ENCODE measurements at places on chromosomes 12 and 14.

DNA sequence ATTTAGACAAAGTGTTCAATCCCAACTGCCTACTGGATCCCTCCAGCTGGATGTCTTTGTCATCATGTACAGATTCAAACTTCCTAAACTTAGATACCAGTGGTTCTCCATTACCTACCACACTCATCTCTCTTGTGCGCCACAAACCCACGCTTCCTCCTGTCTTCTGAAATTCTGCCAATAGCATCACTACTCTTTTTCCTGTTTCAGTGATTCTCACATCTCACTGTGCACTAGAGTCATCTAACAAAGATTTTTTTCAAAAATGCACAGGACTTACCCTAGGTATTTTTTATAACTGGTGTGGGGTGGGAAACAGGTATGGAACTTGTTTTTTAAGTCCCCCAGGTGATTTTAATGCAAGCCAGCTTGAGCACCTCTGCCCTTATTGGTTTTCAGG lies 5.9 kb downstream of the PSMB5 start:
- DNase-seq: no peak

GRCh38 chr12:48532601-48533000 lies 7.2 kb downstream of the OR8S1 start:
- no peak for DNase-seq

DNA sequence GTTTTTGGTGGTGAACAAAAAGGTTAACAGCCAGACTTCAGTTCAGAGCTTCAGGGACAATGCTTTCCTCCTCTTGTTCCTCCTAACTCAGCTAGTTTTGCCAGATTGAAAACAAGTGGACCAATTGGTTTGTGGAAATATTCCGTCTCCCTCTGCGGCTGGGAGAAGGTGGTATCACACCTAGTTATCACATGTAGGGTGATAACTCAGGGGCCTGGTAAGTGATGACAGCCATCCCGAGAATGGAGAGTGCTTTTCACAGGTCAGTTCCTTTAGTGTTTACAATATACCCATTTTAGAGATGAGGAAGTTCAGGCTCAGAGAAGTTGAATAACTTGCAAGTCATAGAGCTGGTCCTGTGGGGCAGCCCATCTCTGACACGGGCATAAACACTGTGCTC lies 60.7 kb upstream of the DICER1 start:
- no peak for DNase-seq

GRCh38 chr12:50248411-50248810 lies 34.9 kb downstream of the LIMA1 start:
- no peak for DNase-seq

DNA sequence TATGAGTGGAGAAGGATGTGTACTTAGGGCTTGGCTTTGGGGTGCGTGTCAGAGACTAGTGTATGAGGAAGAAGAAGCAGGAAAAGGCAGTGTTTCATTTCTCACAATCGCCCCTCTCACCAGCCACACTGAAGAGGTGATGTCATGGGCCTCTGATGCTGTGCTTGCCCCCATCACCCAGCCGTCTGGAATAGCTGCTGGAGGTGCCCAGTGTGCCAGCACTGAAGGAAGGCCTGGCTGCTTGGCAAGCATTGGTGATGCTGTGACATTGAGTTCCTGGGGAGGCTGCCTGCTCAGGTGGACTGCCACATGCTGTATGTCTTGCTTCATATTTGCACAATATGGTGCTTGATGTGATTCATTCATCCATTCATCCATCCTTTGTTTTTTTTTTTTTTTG lies 56.2 kb downstream of the CRADD start:
- DNase-seq: no peak

DNA sequence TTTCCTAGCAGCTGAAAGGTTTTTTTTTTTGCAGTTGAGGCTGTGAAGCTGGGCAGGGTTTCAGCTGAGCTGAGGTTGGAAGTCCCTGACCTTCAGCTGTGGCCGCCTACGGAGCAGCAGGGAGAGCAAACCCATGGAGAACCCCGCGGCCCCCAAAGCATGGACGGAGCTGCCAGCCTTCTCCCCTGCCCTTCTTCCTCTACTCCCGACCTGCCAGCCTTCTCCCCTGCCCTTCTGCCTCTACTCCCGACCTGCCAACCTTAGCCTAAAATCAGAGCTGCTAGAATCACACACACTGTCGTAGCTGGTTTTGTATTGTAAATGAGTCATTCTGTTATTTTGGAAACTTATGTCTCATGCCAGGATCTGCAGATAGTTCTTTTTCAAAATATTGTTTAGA lies 74.6 kb downstream of the PPP2R5C start:
- DNase-seq: peak; percentile 74

DNA sequence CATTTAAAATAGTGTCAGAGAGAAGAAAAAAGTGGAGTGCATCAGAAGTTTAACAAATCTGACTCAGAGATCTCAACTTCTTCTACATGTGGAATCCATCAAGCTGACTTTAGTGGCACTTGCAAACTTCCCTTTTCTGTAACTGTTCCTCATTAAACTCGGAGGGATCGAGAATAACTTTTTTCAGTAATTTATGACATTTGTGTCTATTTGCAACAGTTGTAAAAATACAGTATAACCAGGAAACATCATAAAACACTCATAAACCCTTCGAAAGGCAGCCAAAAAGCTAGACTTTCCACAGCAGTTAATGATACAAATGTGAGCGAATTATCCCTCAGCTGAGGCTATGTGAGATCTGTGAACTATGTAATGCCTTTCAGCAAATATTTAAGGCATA lies 1936.8 kb upstream of the SEL1L start:
- DNase-seq: peak; percentile 31

DNA sequence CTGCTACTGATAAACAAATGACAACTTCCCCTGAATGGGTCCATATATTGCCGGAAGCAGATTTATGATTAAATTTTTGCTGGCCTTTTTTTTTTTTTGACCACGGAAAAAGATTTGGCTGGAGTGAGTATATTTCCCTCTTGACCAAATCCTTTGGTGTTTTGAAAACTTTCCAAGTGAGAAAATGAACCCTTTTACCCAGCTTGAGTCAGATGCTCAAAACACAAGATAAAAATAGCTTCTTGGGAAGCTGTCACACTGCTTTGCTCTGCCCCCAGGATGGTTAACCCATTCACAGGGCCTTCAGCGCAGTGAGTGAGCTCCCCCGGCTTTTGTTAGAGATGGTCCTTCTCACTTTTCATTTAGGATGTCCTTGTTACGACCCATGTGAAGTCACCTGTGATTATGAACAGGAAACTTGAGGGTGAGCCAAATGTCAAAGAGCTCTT lies 224.3 kb downstream of the PELI2 start:
- DNase-seq: peak; percentile 62

GRCh38 chr12:95218150-95219133 lies 835 bp downstream of the VEZT start:
- DNase-seq: peak; percentile 80

- DNase-seq: no peak
These were observed 402.1 kb downstream of the ZFP36L1 start for GRCh38 chr14:68390741-68391140.

GRCh38 chr14:55547650-55548315 lies 32.2 kb upstream of the KTN1 start:
- no peak for DNase-seq

- peak; percentile 65 for DNase-seq
These were observed 99.8 kb downstream of the PTGER2 start for GRCh38 chr14:52413729-52414408.

GRCh38 chr12:4203772-4204376 lies 69.7 kb upstream of the CCND2 start:
- DNase-seq: no peak

DNA sequence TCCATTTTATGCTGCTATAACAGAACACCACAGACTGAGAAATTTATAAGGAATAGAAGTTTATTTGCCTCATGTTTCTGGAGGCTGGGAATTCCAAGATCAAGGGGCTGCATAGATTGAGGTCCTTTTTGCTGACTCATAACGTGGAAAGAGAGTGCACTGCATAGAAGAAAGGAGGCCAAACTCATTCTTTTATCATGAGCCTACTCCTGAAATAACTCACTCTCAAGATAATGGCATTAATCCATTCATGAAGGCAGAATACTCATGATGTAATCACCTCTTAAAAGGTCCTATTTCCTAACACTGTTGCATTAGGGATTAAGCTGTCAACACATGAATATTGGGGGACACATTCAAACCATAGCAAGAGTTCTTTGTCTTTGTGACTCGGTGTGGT lies 60.0 kb upstream of the FBXO33 start:
- DNase-seq: peak; percentile 48

DNA sequence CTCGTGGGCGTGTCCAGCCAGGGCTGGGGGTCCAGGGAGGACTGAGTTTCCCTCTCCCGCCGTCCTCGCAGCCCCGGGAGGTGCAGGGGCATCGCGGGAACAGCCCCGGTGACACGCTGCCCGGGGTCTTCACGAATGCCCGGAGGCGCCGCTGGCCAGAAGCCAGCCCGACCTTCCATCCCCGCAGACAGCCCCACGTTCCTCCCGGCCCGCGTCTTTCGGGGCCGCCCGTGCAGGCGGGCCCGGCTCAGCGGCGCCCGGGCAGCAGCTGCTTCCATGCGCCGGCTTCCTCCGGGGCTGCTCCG lies 827 bp upstream of the TEDC1 start:
- DNase-seq: no peak

- no peak for DNase-seq
These were observed 44.2 kb upstream of the DDX11 start for GRCh38 chr12:31029468-31029867.

- peak; percentile 59 for DNase-seq
These were observed 371 bp upstream of the REM2 start for GRCh38 chr14:22882529-22883172.

- DNase-seq: peak; percentile 86
These were observed 92.5 kb downstream of the VCPKMT start for GRCh38 chr14:50023671-50024490.

DNA sequence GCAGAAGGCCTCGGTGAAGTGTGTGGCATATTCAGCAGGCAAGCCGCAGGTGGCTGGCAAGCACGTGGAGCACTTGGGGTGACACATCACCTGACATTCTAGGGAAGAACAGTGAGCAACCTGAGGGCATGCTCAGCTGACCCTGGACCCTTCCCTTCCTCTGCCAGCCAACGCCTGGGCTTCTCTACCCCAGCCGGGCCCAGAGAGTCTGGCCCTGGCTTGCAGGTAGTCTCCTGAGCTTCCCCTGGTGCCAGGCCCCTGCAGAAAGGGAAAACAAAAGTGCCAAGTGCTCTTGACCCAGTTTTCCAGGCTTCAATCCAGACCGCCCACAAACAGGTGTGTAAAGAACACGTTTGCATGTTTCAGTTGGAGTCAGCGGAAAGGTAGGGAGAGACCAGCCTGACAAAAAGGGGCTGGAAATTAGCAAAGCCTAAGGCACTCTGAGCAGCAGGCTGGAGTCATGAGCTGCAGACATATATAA lies 45.7 kb downstream of the PRKAB1 start:
- no peak for DNase-seq

DNA sequence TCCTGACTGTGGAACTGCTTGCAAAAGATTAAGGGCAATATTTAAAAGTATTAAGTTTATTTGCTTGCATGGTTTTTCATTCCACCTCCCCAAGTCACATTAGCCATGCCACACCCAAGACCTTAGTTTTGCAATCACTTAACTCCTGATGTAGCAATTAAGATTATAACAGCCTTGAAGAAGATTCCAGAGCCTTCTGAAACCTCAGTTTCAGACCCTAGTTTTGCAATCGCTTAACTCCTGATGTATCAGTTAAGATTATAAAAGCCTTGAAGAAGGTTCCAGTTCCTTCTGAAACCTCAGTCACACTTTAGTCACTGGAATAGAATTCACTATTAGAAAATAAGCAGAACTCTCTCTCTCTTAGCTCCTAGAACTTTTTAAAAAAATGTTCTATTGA lies 42.7 kb upstream of the DCN start:
- DNase-seq: no peak

DNA sequence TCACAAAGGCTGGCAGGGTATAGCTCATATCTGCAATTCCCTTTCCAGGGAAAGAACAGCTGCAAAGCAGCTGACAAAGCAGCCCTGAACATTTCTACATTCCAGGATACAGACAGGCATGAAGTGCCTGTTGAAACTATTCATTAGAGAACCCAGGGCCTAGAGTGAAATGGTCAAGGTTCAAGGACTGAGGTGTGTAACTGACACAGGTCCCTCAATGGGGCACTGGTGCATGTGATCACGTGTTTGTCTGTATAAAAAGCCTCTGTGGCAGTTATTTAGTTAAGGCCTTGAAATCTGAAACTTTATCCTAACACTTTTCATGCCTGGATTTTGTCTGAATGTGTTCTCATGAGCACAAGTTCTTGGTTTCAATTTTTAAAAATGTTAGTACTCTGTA lies 47.1 kb downstream of the GIT2 start:
- DNase-seq: peak; percentile 62

- DNase-seq: no peak
These were observed 125.0 kb downstream of the AKAP6 start for GRCh38 chr14:32453857-32454810.

GRCh38 chr12:7806863-7807487 lies 17.8 kb downstream of the NANOG start:
- DNase-seq: peak; percentile 81

DNA sequence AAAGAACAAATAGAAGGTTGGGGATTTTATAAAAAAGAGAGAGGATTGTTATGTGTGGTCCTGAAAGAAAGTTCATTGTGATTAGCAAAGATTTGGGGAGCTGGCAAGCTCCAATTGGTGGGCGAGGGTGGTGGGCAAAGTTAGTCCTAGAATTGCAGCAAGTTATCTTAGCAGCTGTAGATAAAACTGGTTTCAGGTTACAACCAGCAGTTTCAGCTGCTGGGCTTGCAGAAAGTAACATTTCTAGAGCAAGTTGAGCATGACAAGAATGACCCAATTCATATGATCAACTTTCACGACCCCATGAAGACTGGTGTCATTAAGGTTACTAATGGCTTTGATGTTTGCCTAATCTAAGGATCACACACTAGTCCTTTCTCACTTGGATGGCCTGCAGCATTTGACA lies 177.9 kb upstream of the NUDT4 start:
- DNase-seq: no peak

GRCh38 chr12:26987634-26988424 lies 26.4 kb downstream of the TM7SF3 start:
- peak; percentile 5 for DNase-seq

DNA sequence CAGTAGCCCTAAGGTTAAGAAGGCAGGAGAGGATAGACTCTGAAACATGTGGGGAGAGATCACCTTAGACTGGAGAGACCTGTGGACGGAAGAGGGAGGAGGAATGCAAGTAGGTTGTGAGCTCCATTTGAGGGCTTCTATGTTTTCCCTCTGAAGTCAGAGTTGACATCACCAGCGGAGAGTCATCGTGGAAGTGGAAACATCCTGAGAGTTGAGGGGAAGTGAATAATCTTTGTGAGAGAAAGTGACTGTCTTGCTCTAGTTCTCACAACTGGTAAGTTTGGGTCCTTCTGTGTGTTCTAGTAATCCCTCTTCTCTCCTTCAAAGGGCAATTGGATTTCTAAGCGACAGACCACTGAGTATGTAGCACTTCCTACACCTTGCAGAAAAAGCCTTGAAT lies 103.6 kb upstream of the CCND2 start:
- DNase-seq: no peak

GRCh38 chr14:57362361-57362760 lies 28.0 kb upstream of the NAA30 start:
- DNase-seq: no peak

GRCh38 chr12:96036765-96037455 lies 1.5 kb upstream of the LTA4H start:
- no peak for DNase-seq

Measured in AG08395 (cell line).